HepG2 (cell line): ENCODE measurements at places on chromosomes 13 and 19.
A peak's percentile ranks its signal among the peaks of the same experiment; 100 is the strongest.

DNA sequence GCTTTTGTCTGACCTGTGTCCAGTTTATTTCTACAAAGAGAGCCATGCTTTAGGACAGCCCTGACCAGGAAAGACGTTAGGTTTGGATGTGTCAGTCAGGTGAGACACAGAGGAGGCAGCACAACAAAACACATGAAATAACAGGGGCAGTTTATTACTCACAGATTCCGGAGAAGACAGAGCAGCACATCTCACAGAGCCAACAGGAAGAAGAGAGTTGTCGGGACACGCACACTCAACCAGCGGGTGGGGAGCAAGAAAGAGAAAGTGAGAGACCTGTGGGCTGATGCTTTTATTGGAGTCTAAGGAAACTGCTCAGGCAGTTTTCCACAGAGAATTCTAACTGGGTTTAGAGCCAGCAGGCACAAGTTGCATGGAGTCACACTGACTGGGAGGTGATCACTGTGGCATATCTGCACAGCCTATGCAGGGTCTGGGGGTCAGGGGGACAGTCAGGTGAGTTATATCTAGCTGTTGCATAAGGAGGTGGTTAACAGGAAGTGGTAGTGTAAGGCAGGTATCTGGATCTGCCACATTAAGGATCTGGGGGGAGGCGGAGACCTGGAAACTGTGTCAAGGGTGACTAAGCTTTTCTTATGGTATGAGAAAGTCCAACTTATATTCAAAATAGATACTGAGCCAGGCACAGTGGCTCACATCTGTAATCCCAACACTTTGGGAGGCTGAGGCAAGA lies 24.1 kb upstream of the CEACAM20 start:
- no peak for DNase-seq

DNA sequence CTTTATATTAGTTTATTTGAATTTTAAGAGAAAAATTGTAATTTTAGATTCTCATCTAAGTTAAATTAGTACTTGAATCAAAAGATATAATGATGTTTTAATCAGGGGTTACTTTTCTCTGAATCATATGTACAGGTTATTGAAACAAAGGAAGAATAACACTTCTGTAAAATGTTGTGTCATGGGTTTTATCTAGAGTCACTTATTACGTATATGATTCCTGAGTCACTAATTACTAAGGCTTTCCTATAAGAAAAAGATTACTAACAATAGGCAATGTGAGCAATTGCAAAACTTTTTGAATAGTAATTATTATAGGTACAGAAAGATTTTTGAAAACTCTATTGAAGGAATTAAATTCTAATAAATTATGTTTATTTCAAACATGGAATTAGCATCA lies 99.2 kb upstream of the KLF5 start:
- DNase-seq: no peak

GRCh38 chr19:16548956-16549355 lies 6.7 kb upstream of the CHERP start:
- no peak for DNase-seq

- no peak for DNase-seq
Observed at GRCh38 chr13:74205313-74205690, 71.1 kb upstream of the KLF12 start.

DNA sequence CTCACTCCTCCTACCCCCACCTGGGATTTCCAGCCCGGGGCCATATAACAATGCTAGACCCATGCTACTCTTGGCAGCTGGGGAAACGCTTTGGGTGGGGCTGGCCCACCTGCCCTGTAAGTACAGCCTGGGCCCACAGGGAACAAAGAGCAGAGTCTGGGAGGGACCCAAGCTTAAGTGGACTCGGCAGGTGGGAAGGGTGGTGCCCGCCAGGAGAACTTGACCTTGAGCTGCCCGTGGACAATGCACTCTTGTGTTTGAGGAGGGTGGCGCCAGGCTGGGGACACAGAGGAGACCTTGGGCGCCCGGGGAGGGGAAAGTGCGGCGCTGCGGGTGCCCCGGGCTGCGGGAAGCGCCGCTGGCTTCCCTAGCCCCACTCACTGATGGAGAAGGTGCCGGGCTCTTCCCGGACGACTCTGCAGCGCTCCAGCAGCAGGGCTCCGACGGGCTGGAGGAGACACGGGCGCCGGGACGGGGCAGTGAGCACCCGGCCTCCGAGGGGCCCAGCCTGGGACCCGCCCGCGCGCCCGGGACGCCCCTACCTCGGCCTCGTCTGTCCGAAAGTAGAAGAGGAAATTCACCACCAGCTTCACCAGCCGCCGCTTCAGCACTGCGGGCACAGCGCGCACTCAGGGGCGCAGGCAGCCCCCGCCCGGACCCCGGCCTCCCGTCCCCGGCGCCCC lies 607 bp downstream of the PLEKHJ1 start:
- peak; percentile 85 for DNase-seq

GRCh38 chr13:94328381-94329041 lies 151.0 kb downstream of the DCT start:
- DNase-seq: no peak

GRCh38 chr13:65505941-65506340 lies 1724.2 kb downstream of the PCDH9 start:
- no peak for DNase-seq

- DNase-seq: no peak
Observed at GRCh38 chr19:18308051-18308947, 14.6 kb downstream of the LSM4 start.

GRCh38 chr13:27401210-27401609 lies 23.2 kb upstream of the GTF3A start:
- DNase-seq: no peak

DNA sequence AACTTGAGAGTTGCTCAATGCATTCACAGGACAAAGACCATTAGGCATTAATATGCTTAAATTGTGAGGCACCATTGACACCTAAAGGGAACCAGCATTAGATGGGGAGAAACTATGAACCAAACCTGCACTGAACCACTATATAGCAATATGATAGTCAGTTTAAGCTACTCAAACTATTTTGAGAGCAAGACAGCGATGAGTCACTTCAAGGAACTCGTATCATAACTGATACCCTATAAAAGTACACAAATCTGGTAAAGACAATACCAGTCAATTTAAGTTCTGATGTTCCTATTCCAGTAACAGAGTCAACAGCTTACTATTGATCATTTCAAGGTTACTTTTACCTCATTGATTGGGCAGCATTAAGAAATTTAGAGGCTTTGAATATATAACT lies 151.3 kb upstream of the ATXN8OS start:
- no peak for DNase-seq

- no peak for DNase-seq
Observed at GRCh38 chr13:107450431-107450830, 764.9 kb downstream of the LIG4 start.

DNA sequence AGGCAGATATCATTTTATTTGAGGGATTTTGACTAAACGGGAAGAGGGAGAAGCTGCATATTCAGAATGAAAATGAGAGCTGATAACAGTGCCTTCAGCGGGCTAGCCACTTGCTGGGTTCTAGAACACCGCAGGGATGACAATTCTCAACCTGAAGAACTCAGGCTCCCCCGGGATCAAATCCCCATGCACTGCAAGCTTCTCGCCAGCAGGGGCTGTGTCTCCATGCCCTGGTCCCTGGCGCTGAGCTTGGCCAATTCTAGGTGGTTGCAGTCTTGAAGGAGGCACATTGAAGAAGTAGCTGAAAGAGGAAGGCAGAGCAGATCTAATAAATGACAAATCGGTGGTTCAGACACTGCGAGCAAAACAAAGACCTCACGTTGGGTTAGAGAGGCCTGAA lies 128.7 kb downstream of the UQCRFS1 start:
- DNase-seq: no peak

- DNase-seq: peak; percentile 11
Observed at GRCh38 chr19:47389150-47389556, 30.2 kb downstream of the MEIS3 start.

DNA sequence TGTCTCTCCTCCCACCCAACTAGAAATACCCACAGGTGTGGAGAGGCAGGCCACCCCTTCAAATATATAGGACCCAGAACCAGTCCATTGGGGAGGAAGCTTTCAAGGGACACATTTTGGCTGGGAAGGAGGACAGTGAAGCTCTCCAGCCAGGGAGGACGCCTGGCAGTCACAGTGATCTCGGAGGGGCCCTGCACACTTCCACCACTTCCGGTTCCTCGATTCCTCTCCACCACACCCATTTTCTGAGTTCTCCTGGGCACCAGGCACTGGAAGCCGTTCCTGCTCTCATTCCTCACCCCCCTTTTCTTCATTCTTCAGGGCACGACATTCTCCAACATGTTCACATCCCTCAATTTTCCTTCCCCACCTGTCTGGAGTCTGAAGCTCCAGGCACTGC lies 30.4 kb upstream of the CEACAM21 start:
- DNase-seq: no peak
